DMS153 (cell line): ENCODE measurements at places on chromosomes 6 and 20.
A peak's percentile ranks its signal among the peaks of the same experiment; 100 is the strongest.

DNA sequence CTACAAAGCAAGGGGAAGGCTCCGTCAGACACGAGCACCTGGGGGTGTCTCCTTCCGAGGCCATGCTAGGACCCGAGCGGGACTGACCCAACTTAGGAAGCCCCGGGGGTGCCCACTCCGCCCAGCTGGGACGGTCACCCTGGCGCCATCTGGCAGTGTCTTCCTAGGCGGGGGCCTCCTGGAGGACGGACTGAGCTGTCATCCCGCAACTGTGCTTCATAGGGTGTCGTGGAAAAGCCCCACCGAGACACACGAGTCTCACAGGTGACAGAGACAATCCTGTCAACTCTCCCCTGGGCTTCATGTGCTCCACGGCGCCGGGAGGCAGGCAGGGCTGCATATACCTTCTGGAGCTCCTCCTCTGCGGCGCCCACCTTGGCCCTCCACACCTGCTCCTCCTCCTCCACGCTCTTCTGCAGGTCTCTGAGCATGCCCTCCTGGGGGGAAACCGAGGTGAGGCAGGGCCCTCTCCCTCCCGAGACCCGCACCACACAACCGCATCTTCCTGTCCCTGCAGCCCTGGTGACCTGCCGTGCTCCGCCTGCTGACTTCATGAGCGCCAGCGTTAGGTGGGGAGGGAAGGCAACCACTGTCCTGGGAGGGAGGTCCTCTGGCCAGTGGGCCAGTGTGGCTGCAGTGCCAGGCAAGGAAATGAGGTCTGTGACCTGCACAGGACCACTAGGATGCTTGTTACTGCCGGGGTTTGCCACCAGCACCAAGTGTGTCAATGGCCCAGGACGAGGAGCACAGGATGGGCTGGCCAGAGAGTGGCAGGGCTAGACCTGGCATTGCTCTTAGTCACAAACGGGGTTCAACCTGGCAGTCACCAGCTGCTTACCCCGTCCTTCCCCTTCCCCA, 50.7 kb downstream of the DSTN start:
- DNase-seq = no peak

DNA sequence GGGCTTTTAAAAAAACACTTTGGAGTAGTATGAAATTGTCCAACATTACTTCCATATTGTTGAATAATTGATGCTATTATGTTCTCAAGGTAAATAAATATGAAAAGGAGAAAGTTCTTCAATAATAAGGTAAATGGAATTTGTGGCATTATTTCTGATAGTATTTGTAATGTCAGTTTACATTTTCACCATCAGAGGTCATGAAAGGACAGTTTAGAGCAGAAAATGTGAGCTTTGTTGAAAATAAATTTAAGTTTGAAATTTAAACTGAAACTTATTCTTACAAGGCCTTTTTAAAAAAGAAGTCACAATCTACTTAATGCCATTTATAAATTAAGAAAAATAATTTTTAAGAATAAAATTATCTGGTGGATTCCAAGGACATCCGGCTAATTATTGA, 15.8 kb upstream of the CEP162 start:
- no peak for DNase-seq

DNA sequence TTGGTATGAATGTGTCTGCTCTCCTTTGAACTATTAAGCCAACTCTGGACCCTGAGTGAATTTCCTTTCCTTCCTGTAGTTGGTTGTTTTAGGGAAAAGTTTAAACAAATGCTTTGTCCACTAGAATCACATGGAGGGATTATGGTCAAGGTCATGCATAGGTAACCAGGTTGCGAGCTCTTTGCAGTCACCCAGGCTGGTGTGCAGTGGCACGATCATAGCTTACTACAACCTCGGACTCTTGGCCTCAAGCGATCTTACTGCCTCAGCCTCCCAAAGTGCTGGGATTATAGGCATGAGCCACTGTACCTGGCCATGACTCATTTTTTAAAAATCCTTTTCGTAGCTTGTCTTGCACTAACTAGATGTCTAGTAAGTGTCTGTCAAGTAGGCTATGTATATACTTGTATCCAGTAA, 88.0 kb upstream of the SOX4 start:
- DNase-seq = no peak

DNA sequence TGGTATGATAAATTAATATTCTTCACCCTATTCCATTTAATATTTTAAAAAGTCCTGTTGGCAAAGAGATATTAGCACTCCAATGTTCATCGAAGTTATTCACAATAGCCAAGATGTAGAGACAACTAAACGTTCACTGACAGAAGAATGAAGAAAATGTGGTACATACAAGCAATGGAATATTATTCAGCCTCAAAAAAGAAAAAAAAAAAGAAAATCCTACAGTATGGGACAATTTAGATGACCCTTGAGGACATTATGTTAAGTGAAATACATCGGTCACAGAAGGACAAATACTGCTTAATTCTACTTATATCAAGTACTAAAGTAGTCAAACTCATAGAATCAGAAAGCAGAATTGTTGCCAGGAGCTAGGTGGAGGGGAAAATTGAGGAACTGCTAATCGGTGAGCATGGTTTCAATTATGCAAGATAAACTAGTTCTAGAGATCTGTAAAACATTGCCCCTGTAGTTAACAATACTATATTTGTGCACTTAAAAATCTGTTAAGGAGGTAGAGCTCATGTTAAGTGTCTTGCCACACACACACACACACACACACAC, 4.7 kb downstream of the GCLC start:
- no peak for DNase-seq

GRCh38 chr6:35737413-35738211, 780 bp downstream of the ARMC12 start:
- peak; percentile 72 for DNase-seq

GRCh38 chr6:80508885-80509630, 402.6 kb downstream of the BCKDHB start:
- peak; percentile 43 for DNase-seq
